Fibroblast of gingiva (primary cell): ENCODE measurements at places on chromosomes 6 and 20.
A peak's percentile ranks its signal among the peaks of the same experiment; 100 is the strongest.

DNA sequence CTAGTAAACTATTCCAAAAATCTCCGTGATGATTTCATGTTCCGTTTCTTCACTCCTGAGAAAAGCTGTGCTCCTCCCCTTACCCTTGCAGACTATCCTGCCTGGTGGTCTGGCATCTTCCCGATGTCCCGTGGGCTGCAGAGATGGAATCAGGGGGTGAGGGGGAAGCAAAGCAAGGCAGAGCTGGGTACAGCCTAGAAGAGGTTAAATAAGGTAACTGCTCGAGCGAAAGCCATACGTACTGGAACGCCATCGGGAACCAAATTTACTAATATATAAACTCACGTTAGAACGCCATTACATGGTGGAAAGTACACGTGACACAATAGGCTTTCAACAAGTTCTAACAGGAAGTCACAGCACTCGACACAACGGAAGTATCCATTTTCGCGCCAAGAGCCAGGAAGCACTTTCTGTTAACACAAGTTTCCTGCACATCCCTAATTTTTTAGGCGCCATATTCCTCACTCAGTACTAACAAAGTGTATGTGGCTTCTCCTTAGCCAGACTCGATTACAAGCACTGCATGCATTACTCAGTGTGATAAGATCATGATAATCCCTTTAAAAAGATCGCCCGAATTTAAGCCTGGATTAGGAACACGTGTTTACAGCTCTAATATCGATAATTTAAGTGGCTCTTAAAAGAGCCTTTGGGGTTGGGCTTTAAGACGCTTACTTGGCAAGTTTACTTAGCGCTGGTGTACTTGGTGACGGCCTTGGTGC is 101.6 kb upstream of the PRSS16 start:
- peak; percentile 91 for DNase-seq

GRCh38 chr6:36290668-36291620 is 21.1 kb downstream of the PNPLA1 start:
- DNase-seq = no peak

DNA sequence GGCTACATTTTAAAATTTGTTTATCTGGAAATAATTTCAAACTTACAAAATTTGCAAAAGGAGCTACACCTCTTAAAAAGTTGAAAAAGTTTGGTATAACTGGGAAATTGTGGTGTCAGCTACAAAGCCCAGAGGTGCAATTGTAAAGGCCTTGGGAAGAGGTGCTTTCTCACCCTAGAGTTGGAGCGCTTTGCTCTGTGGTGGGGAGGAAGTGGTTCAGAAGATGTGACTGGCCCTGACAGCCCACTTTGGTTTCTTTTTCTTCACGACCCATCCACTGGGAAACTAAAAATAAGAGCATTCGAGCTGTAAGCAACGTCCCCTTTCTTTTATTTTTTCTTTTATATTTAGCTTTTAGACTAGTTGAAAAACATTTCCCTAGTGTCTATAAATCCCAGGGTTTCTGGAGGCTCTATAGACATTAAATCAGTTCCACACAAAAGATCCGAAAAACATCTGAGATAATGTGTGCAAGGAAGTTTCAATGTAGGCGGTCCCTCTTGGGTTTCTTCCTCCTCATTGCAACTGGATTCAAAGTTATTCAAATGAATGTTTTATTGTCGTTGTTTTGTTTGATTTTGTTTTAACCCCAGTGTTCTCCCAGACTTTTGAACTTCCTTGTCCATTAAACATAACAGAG is 397.8 kb downstream of the KIF16B start:
- DNase-seq = no peak

DNA sequence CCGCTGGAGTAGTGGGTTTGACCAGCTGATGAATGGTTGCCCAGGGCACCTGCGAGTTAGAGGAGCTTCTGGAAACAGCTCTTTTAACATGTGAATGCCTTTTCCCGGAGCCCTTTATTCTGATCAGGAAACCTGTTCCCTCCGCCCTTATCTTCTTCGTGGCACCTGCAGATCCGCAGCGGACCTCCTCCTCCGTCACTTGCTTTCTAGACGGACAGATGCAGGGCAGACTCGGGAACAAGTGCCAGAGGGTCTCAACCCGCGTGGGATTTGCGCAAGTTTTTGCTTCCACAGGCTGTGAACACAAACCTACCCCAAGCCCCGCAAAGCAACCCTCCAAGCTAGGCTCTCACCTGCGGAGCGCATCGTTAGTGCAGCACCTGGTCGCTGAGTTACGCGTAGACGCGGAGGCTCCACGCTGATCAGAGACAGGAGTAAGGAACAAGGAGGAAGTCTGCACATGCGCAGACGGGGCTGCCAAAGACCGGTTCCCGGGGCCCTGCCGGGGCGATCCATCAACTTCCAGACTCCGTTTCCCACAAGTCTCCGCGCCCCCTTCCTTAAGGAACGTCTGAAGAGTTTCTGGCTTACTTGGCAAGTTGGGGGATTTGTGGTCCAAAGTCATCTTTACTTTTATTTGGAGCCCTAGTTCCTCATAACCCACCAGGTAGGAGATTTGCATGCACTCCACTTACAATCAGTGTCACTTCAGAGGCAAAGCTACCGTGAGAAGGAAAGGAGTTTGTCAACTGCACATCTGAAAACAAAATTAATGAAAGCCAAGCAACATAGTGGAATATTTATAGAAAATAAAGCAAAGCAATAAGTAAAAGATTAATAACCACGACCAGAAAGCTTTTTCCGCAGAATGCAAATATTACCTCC is 52.7 kb upstream of the ELMO2 start:
- DNase-seq = no peak

GRCh38 chr6:14888575-14889000 is 357.3 kb upstream of the JARID2 start:
- DNase-seq = peak; percentile 58
